ENCODE measurements at places on chromosomes 5 and 9.

DNA sequence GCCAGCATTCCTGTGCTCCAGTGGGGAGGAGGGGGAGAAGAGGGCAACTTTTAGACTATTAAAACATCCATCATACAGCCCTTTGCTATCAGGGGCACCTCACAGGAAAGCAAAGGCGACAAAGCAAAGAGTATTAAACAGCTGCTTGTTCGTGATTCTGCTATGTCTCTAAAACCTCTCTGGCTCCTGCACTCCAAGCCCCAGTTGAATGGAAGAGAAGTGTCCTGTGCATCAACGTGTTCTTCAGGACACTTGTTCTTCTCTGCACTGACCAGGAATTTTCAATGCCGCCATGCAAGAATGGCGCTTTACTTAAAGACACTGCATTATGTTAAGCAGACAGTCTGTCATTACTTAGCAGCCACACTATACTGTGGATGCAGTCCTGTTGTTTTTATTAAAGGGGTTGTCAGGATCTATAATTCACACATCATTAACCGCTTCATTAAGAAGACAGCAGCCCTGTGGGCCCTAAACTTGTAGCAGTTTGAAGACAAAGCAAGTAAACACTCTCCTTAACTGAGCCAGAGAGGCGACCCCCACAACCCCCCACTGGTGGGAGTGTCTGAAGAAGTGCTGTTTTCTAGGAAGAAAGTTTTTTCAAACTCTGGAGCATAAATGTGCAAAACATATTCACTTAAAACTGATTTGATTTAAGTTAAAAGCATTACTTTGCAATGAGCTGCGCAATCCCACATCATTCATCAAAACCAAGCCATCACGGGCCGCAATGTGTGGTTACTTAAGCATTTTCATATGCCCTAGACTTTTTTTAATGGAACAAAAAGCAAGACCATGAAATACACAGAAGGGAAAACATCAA lies 164.5 kb downstream of the ZNF608 start:
- no peak for DNase-seq

DNA sequence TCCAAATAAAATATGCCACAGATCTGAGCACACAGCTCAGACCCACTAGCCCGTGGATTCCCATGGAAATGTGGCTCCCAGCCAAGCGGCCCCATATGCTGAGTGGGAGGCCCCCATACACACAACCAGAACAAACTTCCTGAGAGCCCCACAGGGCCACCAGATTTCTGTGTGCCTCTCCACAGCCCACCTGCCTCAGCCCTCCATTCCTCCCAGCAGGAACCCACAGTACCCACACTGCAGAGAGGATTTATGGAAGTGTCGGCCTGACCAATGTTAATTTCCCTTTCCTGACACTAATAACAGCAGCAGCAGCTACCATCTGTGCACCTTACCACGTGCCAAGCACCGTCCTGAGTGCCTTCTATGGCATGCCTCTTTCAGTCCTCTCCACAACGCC lies 99.3 kb upstream of the SPOCK1 start:
- no peak for DNase-seq

- no peak for DNase-seq
These were observed 110.0 kb downstream of the ENC1 start for GRCh38 chr5:74530326-74531050.

GRCh38 chr5:76765249-76765648 lies 49.3 kb downstream of the F2R start:
- DNase-seq, result peak; percentile 74

- no peak for DNase-seq
These were observed 24.2 kb downstream of the XRCC4 start for GRCh38 chr5:83101514-83101913.

DNA sequence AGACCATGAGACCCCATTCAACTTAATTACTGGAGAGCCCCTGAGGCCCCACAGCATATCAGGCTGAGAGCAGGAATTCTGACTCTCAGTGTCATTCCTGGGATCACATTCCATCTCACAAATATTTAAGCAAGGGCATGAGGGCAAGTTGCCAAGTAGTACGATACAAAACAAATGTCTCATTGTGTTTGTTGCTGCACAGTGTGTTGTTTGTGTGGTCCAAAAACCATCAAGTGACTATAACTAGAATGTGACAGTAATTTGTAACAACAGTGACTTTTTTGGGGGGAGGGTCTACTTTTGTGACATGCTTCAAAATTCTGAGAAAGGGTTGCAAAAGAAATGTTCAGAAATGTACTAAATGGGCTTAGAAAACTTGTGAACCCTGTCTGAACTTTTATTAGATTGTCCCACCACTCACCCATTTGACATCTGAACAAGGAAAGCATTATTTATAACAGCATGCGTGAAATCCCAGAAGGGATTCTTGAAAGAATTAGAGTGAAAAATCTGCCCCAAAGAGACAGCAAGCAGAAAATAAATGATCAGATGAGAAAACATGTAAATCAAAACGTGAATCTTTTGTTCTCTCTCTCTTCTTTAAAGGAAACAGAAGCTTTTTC lies 347.0 kb downstream of the NTRK2 start:
- DNase-seq, result no peak

DNA sequence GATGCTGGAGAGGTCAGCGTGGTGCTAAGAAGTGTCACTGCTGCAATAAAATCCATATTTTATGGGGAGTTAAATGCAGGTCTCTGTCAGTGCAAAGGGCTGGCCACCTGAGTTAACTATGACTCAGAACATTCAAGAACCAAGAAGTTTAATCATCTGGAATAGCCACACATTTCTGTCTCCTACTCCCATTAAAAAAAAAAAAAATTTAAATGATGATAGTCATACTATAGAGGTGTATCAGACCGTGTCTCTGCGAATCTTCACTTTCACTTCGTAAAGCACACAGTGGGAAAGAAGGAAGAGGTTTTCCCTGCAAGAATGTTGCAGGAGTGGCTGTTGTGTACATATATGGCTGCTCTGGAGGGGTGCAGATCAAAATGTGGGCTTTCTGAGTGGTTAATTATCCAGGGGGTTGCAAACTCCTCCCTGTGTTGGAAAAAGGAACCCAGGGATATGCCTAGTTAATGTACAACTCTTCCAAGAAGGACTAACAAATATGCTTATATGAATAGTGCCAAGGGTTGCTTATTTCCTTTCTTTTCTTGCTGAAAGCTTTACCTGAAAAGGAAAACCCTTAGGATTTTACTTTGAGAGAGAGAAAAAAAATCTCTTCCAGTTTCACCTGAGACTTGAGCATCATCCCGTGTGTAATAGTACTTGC lies 1.5 kb downstream of the CDH6 start:
- DNase-seq, result no peak
